H9 (cell line): ENCODE measurements at places on chromosomes 5 and 9. TPM values are rescaled to one million over a fixed set of nuclear protein-coding genes. Genes with fewer than 3 reads are reported as not detected.

ADAMTS19 gene
- 20.3 and 20.8 TPM in 2 replicates for total RNA-seq

OR1Q1 gene
- not detected in 2 replicates for total RNA-seq

SLC6A3 gene
- 0.50 and 0.61 TPM in 2 replicates for total RNA-seq

ROPN1L gene
- total RNA-seq, result 0.37 TPM in 1 of 2 replicates, not detected in the other

GRCh38 chr5:93240228-93240834 lies 340.7 kb downstream of the NR2F1-AS1 start:
- H3K4me1 ChIP-seq, result no peaks in the 10 kb centered on the region; the same call in 1 of the 2 replicates
- no peak overlapping the region for H3K27ac ChIP-seq
- H3K4me3 ChIP-seq, result no peak overlapping the region
- no peaks in the 10 kb centered on the region for H3K27me3 ChIP-seq
- no peaks in the 10 kb centered on the region for H3K36me3 ChIP-seq

- H3K27me3 ChIP-seq, result no peaks in the 10 kb centered on the region
- no peak for DNase-seq
- H3K36me3 ChIP-seq, result peaks cover 9% of the 10 kb centered on the region
- peaks cover 5% of the 10 kb centered on the region; the same call in 1 of the 2 replicates for H3K4me1 ChIP-seq
These were observed 127.5 kb upstream of the RETREG1 start for GRCh38 chr5:16744164-16744880.

DNA sequence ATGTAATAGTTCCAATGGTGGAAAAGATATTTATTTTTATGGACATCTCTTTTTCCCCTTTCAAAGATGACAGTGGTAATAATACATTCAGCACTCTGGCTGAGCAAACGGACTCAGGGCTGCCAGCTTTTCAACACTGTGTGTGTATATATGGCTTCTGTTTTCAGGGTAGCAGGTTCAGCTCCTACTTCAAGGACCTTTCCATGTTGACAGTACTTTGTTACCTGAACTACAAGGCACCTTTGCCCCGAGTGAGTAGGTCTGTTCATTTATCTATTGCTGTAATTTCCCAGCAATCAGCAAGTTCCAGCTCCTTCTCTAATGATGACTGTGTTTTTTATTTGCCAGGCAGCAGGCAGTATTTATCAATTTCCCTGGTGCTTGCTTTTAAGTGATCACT lies 387.4 kb upstream of the KIF2A start:
- H3K27me3 ChIP-seq, result no peaks in the 10 kb centered on the region; the same call in 1 of the 2 replicates
- DNase-seq, result no peak
- no peak overlapping the region for H3K4me3 ChIP-seq
- no peak overlapping the region for H3K27ac ChIP-seq
